A549 treated with Mapracorat at 1 μM for 4 hours (cell line): ENCODE measurements at places on chromosomes 3 and 15. TPM values are rescaled to one million over a fixed set of nuclear protein-coding genes. Genes with fewer than 3 reads are reported as not detected.

C3orf62 gene
- total RNA-seq, result 1.5 to 2.5 TPM (median 1.8 TPM) in 5 replicates

VWA5B2 gene
- 0.21 to 0.60 TPM (median 0.34 TPM) in 5 replicates for total RNA-seq

FAM174B gene
- 6.3 to 9.6 TPM (median 7.3 TPM) in 5 replicates for total RNA-seq

SLC41A3 gene
- 23.9 to 26.3 TPM (median 24.7 TPM) in 5 replicates for total RNA-seq

GPR171 gene
- total RNA-seq, result not detected in 5 replicates

SEMA4B gene
- total RNA-seq, result 61.9 to 93.1 TPM (median 85.1 TPM) in 5 replicates

TUSC7 gene
- total RNA-seq, result not detected in 5 replicates

EXD1 gene
- not detected in 5 replicates for total RNA-seq

THAP10 gene
- 4.8 to 7.0 TPM (median 5.4 TPM) in 5 replicates for total RNA-seq
